Right renal cortex interstitium (tissue), 3 donors: ENCODE measurements at places on chromosomes 6 and 20. TPM values are rescaled to one million over a fixed set of nuclear protein-coding genes. Genes with fewer than 3 reads are reported as not detected.
A peak's percentile ranks its signal among the peaks of the same experiment; 100 is the strongest.

- DNase-seq, result no peak
These were observed 448.6 kb upstream of the CDH4 start for GRCh38 chr20:60803335-60804055.

GRCh38 chr6:70221025-70221714 is 81.7 kb downstream of the COL9A1 start:
- DNase-seq, result peak; percentile 27

DNA sequence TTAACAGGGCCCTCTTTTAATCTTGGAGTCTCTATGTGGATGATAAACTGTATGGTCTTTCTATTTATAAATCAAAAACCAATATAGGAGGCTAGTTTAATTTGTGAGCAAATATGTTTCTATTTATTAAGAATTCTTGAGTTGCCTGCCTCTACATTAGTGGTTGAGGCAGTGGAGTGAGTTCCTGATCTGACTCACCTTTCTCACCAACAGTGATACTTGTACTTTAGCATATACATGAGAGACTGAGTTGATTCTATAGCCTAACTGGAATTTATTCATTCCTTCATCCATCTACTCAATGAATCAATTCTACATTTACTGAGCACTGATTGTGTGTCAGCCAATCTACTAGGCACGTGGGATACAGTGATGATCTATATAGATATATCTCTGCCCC is 126.9 kb downstream of the TRMT11 start:
- DNase-seq, result no peak

DNA sequence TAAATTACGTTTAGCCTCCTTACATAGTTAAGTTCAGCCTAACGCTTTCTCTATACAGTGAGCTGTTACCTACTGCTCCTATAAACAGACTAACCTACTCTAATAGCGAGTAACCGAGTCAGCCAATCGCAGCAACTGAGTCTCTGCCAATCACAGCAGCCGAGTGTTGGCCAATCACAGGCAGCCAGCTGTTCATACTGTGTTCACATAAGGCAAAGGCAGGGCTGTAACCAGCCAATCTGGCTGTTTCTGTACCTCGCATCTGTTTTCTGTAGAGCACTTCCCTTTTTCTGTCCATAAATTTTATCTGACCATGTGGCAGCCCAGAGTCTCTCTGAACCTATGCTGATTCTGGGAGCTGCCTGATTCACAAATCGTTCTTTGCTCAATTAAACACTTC is 263.9 kb upstream of the JARID2 start:
- no peak for DNase-seq

DNA sequence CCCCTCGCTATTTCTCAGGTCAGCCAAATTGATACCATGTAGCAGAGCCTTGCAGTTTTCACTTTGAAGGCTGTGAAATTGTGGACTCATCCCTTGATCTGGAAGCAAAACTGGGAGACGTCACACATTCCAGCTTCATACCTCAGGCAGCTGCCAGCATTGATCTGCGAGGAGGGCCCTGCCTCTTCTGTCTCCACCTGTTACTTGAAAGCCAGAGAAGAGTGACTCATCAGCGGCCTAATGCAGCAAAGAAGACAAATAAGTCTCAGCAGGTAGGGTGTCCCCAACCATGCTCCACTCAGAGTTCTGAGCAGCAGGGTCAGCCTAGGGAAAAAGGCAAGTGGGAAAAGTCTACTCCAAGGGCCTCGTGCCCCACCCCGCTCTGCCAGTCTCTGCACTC is 69.4 kb upstream of the BMP2 start:
- no peak for DNase-seq

DNA sequence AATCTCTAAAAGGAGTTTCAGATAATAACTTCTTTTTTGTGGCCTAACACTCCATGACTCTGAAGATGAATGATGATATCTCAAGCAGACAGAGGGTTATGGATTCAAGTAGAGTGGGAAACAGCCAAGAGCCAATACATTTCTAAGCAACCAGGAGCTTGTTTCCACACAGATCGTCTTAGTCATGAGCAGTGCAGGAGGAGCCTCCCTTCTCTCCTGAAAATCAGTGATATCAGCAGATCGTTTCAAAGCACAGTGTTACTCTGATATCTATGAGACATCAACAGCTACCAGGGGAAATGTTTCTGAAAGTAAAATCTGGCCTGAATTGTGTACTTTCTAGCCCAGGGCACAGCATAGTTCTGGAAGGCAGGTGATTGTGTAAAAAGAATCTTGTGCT is 11.5 kb downstream of the ADGRG6 start:
- DNase-seq, result no peak

DNA sequence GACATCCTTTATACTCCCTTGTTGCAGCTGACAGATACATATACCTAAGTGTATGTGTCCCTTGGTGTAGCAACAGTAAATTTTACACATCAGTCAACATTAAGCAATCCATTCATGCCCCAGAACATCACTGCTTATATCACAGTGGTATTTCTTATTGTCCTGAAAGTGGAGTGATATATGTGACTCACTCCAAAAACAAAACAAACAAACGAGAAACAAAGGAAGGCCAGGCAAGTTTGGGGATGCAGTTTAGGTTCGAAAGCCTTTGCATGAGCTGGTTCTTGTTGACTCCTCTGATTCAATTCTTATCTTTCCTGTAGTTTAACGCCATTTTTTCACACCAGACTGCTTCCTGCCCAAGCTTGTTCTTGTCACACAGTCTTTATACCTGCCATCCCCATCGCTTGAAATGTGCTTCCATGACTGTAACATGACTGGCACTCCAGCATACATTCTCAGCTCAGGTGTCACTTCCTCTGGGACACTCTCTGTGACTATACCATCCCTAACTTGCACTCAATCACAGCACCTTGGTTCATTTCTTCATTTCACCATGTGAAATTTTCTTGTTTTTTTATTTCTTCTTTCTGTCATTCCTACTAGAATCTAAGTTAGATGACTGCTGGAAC is 125.0 kb upstream of the TSHZ2 start:
- no peak for DNase-seq

GRCh38 chr6:109237077-109237985 is 142.0 kb downstream of the CEP57L1 start:
- DNase-seq, result no peak

- no peak for DNase-seq
These were observed 31.8 kb downstream of the RNASET2 start for GRCh38 chr6:166924531-166924930.

DNA sequence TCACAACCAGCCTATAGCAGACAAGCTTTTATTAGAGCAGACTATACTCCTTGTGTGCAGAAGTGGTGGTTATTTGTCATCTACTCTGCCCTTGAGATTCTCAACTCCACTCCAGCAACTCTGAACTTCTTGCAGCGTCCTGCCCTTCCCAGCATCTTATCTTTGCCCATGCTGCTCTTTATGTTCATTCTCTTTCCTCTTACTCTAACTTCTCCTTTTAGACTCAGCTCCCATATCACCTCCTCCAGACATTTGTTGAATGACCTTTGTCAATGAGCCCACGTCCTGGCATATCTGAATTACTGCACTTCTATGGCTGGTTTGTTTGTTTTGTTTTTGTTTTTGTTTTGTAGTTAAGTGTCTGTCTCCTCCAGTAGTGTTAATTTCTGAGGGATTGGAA is 81.2 kb downstream of the KCNQ5 start:
- no peak for DNase-seq

- DNase-seq, result no peak
These were observed 98.7 kb downstream of the TRERF1 start for GRCh38 chr6:42352856-42353564.

GRCh38 chr20:60669211-60669610 is 582.9 kb upstream of the CDH4 start:
- DNase-seq, result no peak

DNA sequence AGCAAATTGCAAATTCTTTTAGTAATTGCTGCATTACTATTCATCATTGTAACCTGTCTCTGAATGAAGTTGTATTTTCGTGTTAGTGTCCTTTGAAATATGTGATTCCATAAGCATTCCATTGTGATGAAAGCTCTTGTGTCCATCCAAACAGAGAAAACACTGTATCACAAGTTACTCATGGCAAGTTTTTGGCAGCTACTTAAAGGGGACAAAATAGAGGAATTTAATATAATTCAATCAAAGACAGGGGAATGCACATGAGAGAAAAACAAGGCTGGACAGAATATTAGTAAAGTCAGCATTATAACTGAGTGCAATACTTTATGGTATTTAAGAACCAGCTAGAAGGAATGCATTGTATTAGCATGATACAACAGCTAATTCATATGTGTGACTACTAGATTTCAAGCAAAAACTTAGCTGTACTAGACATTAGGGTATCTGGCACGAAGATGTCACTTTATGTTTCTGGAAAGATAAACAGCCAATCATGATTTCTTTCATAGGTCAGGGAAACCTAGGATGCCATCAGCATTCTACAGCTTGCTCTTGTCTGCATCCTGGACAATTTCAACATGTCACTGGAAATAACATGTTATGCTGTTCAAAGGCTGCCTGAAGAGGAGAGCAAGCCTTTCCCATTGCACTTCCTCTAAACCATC is 270.6 kb upstream of the MARCKS start:
- DNase-seq, result no peak

- no peak for DNase-seq
These were observed 593.4 kb downstream of the UTRN start for GRCh38 chr6:144878577-144878976.

GRCh38 chr20:17169585-17170136 is 57.2 kb upstream of the PCSK2 start:
- DNase-seq, result peak; percentile 7

- DNase-seq, result no peak
These were observed 92.2 kb upstream of the RSPO3 start for GRCh38 chr6:127026247-127026646.

DNA sequence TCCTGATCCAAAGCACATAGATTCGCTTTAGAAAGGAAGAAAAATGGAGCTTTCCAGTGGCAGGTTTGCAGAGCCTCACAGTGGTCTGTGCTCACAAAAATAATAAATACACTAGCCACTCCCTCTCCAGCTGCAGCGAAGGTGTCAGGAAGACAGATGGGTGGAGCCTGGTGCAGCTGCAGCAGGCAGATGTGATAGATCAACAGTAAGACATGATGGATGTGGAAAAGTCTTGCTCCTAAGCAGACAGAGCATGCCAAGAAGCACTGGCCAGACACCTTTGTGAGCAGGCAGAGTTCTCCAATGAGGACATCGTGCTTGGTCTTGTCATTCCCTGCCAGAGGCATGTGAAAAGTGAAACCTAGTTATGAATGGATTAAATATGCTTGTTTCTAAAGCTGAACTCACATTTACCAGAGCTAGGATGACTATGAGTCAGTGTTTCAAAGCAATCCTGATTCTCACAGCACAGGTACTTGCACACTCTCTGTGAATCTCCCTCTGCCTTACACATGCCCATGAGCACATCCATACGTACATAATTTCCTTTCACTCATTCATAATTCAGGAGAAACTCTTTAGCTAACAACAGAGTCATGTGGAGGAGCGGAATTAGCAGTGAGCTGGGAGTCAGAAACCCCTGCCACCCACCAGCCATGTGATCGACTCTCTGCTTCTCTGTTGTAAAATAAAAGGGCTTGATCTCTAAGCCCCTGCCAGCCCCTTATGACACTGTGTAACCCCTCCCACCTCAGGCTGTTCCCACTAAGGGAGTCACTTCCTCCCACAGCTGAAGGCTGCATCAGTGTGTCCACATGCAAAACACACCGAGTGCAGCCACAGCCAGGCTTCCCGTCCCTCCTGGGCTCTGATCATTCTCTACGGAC is 111.2 kb downstream of the SCML4 start:
- DNase-seq, result no peak

- no peak for DNase-seq
These were observed 100.0 kb downstream of the SOBP start for GRCh38 chr6:107589934-107590333.

DNA sequence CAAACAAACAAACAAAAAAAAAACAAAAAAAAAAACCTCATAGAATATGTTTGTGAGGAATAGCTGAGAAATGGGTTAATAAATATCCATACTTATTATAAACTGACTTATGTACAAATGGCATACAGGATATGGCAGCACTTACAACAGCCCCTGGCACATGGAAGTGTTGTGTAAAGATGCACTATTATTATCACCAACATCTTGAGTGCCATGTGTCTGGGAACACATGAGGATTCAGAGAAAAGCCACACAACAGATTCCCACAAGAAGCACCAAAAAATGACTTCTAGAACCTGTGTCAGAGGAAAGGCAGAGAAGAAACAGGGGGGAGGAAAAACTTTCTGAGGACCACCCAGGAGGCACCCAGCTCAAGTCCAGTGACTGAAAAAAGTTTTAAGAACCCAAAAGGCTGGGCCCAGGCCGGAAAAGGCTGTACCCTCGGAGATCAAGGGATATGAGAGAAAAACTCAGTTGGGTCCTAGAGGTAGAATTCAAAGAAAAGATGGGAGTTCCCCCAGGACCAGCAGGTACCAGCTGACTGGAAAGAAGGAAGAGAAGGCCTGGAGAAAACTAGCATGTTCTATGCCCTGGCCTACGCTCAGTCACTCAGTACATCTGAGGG is 9.4 kb upstream of the TAF8 start:
- no peak for DNase-seq

Gene HUS1B
- polyA plus RNA-seq, result not detected

Gene BPIFA1
- not detected for polyA plus RNA-seq
